ENCODE measurements at places on chromosomes 2 and 18.

DNA sequence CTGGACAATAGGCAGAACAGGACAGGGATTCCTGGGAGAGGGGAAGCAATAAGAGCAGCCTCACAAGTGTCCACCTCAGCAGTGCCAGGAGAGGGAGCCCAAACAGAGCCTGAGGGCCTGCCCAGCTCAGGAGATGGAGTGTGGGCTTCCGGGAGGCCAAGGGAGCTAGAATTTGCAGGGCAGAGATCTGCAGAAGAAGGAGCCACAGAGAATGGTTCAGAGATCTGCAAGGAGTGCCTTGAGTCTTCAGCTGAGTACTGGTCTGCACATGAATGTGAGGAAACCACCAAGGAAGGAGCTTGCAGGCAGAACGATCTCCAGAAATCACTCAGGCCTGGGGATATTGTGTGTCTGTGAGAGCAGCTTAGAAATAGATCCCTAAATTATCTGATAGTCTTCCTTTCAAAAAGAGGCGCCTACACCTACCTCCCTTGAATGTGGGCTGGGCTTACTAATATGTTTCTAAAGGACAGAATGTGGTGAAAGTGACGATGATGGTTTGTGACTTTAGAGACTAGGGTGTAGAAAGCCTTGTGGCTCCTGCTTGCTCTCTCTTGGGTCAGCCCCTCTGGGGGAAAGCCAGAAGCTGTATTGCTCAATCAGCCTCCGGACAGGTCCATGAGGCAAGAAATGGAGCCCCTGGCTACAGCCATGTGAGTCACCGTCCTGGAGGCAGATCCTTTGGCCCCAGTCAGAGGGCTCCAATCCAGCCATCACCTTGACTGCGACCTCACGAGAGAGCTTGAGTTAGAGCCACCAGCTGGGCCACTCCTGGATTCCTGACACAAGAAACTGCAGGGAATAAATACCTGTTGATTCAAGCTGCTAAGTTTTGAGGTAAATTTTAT, 7.6 kb upstream of the LPIN1 start:
- no peak for DNase-seq

DNA sequence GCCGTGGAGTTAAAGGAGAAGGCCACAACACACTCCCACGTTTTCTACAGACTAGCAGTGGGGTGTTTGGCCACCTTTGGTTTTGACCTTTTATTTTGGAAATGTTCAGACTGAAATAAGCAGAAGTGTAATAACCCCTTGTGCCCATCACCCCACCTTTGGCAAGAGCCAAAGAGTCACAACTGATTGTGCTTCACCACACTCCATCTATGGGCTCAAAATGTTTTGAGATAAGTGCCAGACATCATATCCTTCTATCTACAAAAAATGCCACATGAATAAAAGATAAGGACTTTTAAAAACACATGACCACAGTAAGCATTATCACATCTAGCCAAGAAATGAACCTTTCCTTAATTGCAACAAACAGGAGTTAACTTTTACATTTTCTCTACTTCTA, 9.9 kb upstream of the GPR35 start:
- no peak for DNase-seq

DNA sequence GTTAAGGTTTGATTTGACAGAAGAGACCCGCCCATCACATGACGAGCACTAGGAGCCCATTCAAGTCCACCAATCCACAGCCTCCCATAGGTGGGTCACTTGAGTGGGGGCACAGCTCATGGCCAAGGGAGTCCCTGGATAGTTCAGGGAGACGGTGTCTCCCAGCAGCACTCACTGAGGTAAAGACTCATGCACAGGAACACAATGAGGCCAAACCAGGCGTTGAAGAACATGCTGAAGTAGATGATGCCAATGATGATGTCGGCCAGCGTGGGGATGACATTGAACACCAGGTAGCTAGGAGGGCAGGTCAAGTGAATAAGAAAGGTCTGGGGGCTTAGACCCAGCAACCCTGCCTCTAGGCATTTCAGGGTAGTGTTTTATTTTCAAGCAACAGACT, 4.0 kb downstream of the ABCB6 start:
- DNase-seq = no peak

GRCh38 chr2:235827585-235827992, 333.7 kb downstream of the AGAP1 start:
- DNase-seq = no peak

GRCh38 chr2:28956415-28956826, 24.7 kb upstream of the TOGARAM2 start:
- DNase-seq = no peak

All from activated naive CD4-positive, alpha-beta T cell (primary cell).